ENCODE measurements at places on chromosomes 7 and 10.

DNA sequence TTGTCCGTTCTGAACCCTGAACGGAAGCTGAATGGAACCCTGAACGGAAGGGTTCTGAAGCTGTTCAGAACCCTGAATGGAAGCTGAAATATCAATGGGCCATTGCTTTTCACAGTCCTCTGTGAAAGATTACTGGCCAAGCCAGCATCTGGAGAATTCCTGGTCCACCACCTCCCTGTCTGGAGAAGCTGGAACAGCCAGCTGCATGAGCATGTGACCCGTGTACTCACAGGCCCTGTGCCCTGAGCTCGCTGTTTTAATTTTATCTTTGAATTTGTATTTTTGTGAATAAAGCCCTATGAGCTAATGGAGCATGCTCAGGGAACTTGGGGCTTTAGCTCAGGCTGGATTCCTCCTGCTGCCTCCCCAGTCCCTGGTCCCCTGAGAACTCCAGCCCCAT lies 37.2 kb downstream of the HTRA1 start:
- DNase-seq: no peak

DNA sequence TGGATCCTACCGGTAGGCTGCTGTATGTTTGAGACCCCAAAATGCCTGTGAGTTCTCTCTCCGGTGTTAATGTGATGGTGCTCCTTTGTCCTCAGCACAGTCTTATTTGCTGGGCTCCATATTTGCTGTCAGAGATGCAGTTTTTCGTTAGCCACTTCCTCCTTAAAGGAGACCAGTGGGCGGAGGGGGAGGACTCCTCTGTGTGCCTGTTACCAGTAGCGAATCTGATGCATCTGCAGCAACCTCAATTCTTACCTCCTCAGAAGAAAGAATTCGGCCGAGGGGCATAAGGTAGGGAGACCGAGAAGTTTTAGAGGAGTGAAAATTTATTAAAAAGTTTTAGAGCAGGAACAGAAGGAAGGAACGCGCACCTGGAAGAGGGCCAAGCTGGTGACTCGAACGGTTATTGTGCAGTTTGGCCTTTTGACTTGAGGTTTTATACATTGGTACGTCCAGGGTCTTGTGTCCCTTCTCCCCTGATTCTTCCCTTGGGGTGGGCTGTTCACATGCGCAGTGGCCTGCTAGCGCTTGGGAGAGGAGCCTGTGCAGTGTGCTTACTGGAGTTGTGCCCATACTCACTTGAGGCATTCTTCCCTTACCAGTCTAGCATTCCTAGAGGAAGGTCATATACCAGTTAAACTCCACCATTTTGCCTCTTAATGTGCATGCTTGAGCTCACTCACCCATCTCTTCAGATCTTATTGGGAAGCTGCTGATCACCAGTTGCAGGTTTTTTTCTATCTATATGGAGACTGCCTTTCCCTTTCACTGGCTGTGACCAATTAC lies 49.5 kb downstream of the GNAI1 start:
- no peak for DNase-seq

DNA sequence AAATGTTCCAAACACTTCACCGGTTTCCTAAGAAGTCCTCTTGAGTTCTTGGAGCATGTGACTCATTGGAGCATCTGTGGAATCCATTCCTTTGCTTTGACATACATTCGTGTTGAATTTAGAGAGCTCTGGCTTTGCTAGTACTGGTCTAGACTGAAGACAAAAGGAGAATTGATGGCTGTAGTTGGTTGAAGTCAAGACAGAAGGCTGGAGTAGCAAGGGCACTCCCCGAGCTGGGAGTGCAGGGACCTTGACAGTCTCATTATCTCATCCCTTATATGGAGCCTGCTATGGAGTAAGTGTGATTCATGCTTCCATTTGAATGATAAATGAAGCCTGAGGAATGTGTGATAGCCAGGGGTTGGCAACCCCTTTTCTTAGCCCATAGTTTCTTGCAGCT lies 1249.1 kb downstream of the TYW1 start:
- DNase-seq: no peak

DNA sequence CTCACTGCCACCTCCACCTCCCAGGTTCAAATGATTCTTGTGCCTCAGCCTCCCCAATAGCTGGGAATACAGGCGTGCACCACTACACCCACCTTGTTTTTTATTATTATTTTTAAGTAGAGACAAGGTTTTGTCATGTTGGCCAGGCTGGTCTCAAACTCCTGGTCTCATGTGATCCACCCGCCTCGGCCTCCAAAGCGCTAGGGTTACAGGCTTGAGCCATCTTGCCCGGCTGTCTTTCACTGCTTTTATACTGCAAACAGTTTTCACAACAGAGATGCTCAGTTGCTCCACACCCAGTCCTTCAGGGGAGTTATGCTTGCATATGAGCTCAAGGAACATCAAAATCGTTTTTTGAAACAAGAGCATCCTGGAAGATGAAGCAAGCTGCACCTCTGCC lies 1.3 kb upstream of the PRR15 start:
- no peak for DNase-seq

GRCh38 chr10:47402641-47403301 lies 18.7 kb upstream of the ZNF488 start:
- no peak for DNase-seq

DNA sequence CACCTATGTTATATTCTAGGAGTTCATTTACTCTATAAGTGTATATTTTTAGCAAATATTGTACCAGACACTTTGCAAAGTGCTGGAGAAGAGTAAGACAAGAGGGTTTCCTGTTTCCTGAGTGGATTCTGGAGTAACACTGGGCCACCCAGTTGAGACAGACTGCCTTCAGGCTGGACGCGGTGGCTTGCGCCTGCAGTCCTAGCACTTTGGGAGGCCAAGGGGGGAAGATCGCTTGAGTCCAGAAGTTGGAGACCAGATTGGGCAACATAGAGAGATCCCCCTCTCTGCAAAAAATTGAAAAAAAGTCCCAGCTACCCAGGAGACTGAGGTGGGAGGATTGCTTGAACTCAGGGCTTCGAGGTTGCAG lies 772 bp upstream of the ZSCAN25 start:
- no peak for DNase-seq

DNA sequence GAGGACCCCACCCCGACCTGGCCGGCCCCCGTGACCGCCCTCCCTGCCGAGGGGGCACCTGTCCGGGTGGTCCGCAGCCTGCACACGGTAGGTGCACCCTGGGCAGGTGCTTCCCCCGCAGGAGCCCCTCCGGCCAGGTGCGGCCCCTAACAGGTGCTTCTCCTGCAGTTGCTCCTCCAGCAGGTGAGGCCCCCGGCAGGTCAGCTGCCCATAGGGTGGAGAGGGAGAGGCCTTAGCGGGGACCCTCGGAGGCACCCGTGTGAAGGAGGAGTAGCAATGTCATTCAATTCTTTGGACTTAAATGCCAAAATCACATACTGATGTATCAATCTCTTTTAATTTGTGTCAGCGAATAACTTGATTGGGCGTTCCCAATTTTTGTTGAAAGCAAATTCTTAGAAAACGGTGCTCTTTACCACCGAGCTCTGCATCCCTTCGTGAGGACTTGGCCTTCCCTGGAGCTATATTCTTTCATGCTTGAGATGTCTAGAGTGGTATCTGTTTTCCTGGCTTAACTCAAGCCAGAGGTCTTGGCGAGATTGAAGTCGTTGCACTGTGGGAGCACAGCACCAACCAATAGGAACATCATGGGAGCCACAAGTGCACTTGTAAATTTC lies 738 bp upstream of the NCAPG2 start:
- no peak for DNase-seq

- DNase-seq: no peak
These were observed 55.9 kb downstream of the FAM241B start for GRCh38 chr10:69685802-69686585.

DNA sequence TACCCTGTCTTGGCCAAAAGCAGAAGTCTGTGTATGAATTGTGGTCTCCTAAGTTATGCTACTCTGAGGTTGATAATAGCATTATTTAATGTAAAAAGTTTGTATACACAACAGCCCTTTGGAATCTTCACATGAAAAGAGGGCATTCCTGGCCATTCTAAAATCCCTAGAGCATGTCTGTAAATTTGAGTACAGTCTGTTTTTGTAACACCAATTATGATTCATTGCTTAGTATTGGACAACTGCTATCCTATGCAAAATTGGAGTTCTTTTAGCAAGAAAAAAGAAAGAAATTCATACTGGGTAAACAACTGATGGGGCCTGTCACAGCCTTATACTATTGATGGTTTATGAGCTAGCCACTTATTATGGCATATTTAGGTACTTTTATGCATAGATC lies 10.2 kb downstream of the CUTC start:
- no peak for DNase-seq

DNA sequence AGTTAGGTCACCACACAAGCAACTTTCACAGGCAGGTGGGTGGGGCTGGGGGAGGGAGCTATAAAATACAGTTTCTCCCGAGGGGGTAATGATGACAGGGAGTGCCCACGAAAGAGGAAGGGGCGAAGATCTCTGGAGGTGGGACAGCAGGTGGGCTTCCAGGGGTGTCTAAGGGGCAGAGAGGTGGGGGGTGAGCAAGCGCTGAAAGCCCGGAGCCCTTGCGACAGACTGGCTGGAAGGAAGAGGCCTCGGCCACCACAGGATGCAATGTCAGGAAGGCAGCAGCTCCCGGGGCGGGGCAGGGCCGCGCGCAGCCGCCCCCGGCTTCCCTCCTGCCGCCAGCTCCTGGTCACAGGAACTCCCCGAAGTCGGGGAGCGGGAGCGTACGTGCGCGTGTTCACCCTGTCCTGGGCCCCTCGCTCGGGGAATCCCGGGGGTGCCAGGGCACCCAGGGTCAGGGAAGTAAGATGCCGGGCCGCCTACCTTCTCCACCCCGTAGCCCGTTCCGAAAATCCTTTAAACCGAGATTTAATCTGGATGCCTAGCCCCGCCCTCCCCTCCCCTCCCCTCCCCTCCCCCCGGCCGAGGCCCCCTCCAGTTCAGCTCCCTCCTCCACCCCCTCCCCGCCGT lies 105.2 kb upstream of the PPIF start:
- DNase-seq: peak; percentile 54

- no peak for DNase-seq
These were observed 32.8 kb downstream of the GOLGA7B start for GRCh38 chr10:97882142-97883091.

- DNase-seq: no peak
These were observed 73.6 kb downstream of the MAD1L1 start for GRCh38 chr7:2159176-2159520.

DNA sequence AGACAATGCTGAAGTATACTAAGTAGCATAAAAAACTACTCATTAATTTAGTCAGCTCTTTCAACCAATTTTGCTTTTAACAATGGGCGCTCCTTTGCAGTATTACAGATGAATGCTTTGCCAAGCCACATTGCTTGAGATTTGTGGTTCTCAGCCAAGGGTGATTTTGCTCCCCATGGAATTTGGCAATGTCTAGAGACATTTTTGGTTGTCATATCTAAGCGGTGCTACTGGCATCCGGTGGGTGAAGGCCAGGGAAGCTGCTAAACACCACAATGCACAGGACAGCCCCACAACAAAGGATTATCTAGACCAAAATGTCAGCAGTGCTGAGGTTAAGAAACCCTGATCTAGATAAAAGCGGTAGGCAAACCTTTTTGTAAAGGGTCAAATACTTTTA lies 112.0 kb downstream of the UBE2H start:
- DNase-seq: no peak

DNA sequence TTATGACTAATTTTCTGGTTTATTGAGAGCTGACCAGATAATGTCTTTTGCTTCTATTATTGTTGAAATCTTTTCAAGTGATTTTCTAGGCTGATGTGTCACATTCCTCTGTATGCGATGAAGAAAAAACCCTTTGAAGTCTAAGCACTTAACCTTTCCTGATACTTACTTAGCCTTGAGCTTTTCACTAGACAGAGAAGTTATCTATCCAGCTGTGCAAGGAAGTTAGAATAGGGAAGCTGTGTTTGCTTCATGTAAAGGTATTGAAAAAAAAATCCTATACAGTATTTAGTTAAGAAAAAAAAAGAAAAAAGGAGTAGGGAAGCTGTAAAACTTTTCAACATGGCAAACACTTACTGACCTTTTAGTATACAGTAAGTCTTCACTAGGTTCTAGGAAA lies 117.6 kb upstream of the DNAJB12 start:
- no peak for DNase-seq

GRCh38 chr7:122383934-122384333 lies 79.4 kb upstream of the FEZF1 start:
- no peak for DNase-seq

GRCh38 chr10:55820071-55820470 lies 541.0 kb downstream of the ZWINT start:
- no peak for DNase-seq

GRCh38 chr10:105757302-105757701 lies 1116.2 kb downstream of the SORCS3 start:
- DNase-seq: no peak

DNA sequence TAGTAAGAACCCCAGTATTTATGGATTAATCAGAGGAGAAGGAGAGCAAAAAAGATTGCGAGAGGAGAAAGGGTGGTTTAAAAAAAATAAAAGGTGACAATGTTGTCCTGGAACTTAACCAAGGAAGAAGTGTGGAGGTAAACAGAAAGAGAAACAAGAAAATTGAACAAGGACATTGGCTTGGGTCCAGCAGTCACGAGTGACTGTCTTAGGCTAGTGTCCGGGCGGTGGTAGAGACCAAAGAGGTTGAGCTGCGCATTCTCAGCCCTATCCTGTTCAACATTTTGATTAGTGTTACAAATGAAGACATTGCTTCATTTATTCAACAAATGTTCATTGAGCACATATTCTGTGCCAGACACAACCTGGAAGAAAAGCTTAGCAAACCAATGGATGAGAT lies 329.9 kb downstream of the FGFR2 start:
- no peak for DNase-seq

DNA sequence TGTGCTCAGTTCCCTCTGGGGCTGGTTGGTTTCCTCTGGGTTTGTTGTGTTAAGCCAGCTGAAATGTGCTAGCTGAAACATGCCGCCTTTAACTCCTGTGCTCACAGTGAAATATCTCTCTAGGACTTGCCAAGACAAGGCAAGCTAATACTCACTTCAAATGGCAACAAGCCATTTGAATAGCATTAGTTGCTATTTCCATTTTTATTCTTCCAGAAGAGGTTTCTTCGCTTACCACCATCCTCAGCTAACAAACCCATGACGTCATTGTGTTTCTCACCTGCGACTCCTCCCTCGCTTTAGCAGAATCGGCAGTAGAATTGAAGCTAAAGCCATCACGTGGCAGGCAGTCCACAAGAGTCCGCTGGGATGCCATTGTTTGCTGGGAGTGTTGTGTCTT lies 61.3 kb downstream of the ZNF22 start:
- DNase-seq: no peak

GRCh38 chr10:78838141-78838657 lies 230.6 kb upstream of the ZMIZ1 start:
- DNase-seq: no peak

GRCh38 chr10:109668154-109668665 lies 255.1 kb downstream of the XPNPEP1 start:
- no peak for DNase-seq
